Stimulated activated CD4-positive, alpha-beta T cell treated with anti-CD3 and anti-CD28 coated beads, Interleukin-12 subunit alpha, Interleukin-12 subunit beta, amount 100 ng/mL, for 48 hours (primary cell): ENCODE measurements at places on chromosomes 6 and 20.

GRCh38 chr6:137490006-137490905 lies 3.9 kb downstream of the OLIG3 start:
- DNase-seq, result no peak

- DNase-seq, result no peak
These were observed 655.0 kb upstream of the HS3ST5 start for GRCh38 chr6:114997813-114998292.

- no peak for DNase-seq
These were observed 119.3 kb downstream of the F13A1 start for GRCh38 chr6:6201200-6201599.

DNA sequence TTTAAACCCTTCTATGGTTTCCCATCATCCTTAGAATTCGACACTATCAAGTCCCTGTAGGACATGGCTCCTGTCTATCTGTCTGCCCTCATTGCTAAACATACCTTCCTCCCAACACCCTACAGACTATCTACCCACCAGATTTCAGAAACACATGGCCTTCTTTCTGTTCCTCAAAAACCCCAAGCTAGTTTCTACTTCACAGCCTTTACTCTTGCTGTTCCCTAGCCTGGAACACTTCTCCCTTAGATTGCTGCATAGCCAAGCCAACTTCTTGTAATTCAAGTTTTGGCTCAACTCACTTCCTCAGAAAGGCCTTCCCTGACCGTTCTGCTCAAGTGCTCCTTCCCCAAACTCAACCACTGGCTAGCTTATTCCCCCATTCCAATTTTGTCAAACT lies 156.2 kb downstream of the BTBD9 start:
- DNase-seq, result no peak
